ENCODE measurements at places on chromosomes 2 and 18.

- no peak for DNase-seq
Observed at GRCh38 chr2:233029321-233029720, 3.2 kb upstream of the NEU2 start.

- DNase-seq = no peak
Observed at GRCh38 chr2:17051538-17051937, 385.9 kb upstream of the CYRIA start.

- no peak for DNase-seq
Observed at GRCh38 chr2:150465703-150466569, 21.5 kb downstream of the RND3 start.

DNA sequence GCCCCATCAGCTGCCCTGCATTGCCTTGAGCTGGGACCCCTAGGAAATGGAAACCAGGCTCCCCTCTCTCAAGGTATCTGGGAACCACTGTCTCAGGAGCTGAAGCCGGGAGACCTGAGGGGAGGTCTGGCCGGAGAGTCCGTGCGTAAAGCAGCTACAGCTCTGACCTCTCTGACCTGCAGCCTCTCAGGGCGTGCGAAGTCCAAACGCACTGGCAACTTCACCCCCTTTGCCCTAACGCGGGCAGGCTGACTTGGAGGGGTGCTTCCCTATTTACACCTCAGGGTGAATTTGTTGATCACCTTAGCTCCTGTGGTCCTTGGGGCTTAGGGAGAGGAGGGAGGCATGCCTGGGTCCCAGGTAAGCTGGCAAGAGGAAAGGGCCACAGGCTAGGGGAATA is 17.5 kb downstream of the SIGLEC15 start:
- no peak for DNase-seq

DNA sequence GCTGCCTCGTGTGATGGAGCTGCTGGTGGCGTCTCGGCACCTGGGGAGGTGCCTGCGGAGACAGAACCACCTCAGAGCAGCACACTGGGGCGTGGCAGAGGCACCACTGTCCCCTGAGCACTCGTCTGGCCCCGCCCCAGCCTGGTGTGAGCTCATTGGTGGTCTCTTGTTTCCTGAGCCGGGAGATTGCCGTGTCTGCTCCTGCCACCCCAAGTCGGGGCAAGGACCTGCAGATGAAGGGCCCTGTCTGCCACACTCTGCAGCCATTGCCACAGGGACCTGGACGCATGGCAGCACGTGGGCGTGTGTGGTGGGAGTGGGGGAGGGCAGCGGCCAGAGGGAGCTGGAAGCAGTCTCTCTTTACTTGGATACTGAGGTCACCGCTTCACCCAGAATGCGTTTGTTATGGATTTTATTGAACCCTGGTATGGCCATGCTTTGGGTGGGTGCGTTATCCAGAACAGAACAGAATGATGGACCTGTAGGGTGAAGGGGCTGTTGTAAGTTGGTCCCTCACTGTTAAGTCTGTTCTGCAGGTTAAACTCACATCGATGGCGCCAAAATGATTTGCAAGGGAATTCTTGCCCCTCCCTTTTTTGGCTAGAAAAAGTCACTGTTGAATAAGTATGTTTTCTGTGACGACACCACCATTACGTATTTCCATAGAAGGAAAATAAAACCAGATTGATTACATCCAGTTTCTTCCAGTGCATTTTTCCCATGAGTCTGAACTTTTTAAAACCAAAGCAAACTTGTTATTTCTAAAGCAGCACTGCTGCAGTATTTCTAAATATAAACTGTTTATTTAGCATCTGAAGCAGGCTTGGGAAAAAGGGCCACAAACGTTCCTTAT is 92.0 kb downstream of the USP40 start:
- no peak for DNase-seq

DNA sequence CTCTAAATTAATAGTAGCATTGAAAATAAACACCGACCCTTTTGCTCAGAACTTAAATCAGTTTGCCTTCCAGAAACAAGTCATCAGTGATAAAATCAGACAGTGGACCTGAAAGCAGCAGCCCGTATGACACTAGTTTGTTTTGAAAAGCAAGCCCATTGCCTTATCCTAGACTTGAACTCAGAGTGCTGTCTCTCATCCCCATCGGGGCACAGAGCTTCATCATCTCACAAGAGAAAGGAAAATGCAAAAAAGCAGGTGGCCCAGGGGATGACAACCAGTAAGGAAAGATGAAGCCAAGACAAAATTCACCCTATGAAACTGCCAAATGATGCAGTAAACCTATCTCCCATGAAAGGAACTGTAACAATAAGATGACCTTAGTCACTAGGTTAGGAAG is 71.2 kb downstream of the CERKL start:
- no peak for DNase-seq

DNA sequence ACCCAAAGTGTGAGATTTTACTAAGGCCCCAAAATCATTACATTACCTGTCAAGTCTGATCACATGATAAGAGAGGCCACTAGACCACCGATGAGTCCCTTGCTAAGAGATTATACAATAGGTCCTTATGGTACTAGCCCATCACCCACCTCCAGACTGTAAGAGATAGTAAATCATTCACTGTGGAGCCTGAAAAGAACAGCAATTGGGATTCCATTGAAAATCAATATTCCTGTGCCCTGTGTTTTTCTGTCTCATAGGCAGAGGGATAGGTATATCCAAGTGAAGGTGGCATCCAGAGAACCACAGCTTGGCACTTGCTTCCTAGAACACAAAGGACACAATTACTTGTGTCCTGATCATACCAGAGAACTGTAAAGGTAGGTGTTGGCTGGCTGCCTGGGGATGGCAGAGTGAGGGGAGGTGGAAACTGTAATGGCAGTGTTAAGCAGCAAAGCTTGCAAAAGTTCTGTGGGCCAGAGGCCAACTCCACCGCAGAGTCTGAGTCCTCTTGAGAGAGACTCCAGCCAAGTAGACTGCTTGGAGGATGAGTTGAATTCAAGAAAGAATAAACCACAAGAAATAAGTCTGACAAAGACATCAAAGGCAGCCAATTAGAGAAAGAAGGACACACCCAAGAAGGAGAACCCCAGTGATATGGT is 102.0 kb upstream of the PIEZO2 start:
- DNase-seq = no peak
